ENCODE measurements at places on chromosomes 6 and 20.
A peak's percentile ranks its signal among the peaks of the same experiment; 100 is the strongest.

- DNase-seq: no peak
Observed at GRCh38 chr20:8545212-8545611, 413.1 kb downstream of the PLCB1 start.

DNA sequence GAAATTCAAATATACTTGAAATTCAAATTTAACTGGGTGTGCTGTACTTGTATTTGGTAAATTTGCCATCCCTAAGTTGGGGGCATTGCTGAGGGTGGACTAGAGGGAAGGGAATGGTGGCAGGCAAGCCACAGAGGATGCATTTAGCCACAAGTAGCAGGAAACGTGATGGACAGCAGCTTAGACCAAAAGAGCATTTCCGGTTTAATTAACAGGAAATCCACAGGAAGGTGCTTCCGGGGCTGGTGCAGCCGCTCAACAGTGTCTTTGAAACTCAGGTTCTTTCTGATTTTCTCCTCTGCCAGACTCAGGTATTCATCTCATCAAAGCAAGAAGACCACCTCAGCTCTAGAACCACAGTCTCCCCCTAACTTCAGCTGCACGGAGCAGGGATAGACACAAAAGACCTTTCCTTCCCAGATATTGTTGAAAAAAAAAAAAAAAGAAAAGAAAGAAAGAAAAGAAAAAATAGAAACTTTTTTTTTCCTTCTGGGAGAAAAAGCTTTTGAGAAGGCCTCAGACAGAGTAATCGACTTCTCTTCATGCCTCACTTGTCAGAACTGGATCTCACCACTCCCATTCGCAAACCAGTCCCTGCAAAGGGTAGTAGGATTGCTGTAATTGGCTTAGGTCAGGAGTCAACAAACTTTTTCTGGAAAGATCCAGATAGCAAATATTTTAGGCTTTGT, 8.0 kb upstream of the BCAS1 start:
- no peak for DNase-seq

DNA sequence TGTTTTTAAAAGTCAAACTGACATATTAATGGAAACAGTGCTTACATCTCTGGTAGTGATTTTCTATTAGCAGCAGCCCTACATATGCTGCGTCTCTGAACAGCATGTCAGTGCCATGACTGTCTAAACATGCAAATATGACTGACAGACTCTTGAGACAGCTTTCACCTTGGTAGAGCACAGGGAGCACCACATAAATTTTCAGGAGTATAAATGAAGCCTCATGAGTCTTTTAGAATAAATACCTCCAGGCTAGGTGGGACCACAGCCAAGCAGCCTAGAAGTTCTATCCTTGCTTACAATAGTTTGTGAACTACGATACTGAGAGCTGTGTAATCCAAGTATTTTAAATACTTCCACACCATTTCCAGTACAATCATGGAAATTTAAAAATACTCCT, 410.7 kb upstream of the RUNX2 start:
- DNase-seq: no peak

GRCh38 chr6:127956260-127956888, 55.5 kb upstream of the THEMIS start:
- DNase-seq: no peak

GRCh38 chr6:153435787-153436186, 304.7 kb upstream of the RGS17 start:
- DNase-seq: no peak

DNA sequence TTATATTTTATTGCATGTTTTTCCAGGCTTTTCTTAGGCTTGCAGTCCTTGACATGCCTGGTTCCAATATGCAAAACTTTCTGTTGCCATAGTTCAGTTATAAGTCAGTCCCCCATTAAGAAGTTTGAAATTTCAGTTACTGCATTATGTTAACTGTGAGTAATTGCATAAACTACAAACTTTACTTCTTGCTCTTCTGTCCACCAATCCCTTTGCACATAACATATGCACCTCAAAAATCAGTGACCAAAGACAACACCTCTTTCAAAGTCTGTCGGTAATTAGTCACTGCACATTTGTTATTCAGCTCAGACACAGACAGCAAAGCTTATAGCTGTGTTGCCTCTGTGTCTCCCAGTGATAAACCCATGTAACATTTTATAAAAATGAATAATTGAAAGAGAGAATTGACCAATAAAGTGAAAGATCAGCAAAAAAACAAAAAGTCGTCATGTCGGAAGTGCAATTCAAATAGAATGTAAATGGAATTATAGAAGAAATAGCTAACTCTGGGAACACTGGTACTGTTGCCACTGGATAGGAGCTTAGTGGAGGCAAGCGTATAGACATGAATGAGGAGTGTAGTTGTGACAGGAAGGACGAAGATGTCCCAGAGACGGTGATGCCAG, 50.3 kb upstream of the BTBD3 start:
- DNase-seq: no peak

- DNase-seq: no peak
Observed at GRCh38 chr6:51913265-51913664, 174.1 kb downstream of the PKHD1 start.

DNA sequence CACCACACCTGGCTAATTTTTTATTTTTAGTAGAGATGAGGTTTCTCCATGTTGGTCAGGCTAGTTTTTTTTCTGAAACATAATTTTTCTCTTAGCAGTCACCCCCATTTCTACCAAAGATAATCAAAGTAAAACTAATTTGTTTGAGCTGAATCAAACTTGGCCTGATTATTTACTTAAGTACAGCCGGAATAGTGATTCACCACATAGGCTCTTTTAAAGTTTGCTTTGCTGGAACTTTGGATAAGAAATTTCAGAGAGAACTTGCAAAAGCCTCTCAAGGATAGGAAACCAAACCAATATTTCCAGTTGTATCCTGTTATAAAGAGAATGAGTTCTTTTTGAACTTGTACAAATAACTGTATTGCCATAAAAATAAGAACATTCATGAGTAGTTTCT, 105.0 kb upstream of the SYNCRIP start:
- no peak for DNase-seq

- DNase-seq: no peak
Observed at GRCh38 chr20:14790190-14790589, 452.8 kb upstream of the FLRT3 start.

GRCh38 chr6:166636191-166636933, 9.3 kb upstream of the RPS6KA2 start:
- DNase-seq: no peak

DNA sequence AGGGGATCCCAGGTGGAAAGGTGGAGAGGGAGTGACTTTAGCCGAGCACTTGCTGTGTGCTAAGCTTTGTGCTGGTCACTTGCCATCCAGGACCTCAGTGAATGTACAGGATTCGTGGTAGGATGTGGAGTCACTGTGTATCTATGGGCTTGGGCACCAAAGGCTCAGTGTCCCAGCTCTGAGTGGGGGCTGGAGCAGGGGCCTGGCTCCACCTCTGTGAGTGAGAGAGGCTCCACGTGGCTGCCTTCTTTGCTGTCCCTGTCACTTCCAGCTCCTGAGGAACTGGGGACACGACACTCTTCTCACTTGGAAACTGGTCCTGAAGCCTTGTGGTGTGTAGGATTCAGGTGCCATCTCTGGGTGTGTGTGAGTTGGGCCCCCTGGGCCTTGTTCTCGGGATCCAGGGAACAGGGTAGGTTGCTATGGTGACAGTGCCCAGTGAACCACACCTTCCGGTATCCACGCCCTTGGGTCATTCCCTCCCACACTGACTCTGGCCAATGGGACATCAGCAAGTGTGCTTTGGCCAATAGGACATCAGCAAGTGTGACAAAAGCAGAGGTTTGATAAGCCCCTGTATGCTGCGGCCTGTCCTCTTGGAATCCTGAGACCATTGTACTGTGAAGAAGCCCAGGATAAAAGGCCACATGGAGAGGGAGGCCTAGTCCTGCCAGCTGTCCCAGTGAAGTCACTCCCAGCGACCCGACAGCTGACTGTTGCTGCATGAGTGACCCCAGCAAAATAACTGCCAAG, 87.7 kb downstream of the CDH22 start:
- no peak for DNase-seq

GRCh38 chr6:122755901-122756300, 23.6 kb upstream of the FABP7 start:
- peak; percentile 37 for DNase-seq

DNA sequence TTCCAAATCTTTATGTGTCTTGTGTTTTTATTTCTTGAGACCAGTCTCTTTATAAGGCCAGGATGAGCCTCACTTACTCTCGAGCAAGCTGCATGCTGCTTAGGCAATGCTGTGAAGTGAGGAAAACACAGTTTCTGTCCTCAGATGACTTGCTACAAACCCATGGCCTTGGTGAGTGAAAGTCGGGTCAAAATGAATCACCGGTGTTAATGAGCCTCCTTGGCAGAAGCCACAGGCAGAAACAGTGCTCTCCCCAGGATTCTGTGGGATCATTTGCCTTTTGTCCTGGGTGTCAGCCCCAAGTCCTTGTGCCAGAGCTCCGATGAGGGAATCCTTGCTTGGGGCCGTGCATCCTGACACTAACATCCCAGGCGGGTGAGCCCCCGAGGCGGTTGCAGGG, 482.5 kb downstream of the QKI start:
- DNase-seq: no peak

DNA sequence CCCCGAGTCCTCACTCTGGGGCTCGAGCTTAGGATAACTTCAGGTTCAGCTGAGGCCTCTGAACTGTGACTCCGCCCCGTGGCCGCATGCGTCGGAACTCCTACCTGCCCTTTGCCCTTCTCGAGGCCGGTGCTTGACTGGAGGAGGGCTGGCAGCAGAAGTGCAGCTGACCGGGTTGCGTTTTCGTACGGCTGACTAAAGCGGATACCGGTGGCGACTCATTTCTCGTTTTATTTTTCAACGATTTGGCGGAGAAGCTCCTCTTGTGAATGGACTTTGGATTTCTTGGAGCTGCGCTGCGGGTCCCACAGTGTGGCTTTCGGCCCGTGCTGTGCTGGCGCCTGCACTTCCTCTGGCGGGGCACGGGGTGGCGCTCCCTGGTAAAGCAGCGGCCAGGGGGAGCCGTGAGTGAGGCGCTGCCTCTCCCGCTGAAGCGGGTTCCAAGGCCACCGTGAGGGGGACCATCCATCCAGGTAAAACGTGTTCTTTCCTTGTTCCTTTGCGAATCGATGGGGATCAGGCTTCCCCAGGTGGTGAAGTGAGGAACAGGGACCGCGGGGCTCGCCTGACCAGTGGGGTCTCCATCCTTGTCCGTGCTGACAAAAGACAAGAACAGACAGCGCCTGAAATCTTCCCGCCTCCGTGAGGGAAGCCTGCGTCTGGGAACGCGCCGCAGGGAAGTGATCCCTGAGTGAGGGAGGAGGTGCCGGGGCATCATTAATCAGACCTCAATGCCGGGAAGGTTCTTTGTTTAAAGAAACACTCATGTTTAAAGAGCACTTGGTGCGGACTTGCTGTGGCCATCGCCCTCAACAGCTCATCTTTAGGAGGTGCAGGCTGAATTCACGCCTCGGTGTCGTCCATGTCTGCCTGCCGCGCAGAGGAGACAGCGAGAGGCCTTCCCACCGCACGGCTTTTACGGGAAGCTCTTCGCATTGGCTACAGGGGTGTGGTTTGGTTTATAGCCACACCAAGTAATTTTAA, 38.8 kb downstream of the ERMARD start:
- DNase-seq: peak; percentile 58

DNA sequence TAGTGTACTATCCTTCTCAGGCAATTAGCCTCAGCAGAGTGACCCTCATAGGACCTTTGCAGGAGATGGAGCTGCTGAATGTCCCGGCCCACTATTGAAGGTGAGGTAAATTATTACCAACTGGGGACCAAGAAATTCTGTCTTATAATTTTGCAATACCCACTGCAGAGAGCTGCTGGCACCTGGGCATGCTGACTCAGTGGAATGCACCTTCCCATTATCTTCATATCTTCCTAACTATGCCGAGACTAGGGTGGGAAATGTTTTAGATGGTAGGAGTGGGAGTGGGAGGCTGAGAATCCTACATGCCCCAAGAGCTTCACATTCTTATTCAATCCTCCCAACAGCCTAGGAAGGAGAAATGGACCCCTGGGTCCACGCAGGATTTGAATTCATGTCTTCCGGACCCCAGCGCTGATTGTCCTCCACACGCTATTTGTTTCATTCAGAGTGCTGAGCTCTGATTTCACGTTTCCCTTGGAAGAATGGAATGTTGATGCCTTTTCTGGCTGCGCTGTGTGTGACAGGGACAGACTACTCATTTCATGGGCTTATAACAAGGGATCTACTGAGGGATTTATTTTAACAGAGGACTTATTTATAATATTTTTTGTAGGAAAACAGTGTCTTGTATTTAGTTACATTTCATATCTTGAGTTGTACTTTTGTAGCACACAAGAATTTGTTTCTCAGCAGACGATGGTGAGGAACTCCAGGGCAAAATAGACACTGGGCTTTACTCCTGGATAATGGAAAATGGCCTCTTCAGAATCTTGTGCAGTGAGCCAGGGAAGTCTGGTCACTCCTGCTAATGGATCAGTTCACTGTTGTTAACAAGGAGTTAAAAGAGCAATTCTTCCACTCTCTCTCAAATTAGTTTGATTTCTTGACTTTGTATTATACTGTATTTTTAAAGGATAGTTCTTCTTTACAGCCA, 66.4 kb downstream of the FYN start:
- no peak for DNase-seq

- no peak for DNase-seq
Observed at GRCh38 chr6:24079076-24079475, 46.9 kb upstream of the NRSN1 start.

- no peak for DNase-seq
Observed at GRCh38 chr6:147418523-147418922, 90.0 kb upstream of the SAMD5 start.

DNA sequence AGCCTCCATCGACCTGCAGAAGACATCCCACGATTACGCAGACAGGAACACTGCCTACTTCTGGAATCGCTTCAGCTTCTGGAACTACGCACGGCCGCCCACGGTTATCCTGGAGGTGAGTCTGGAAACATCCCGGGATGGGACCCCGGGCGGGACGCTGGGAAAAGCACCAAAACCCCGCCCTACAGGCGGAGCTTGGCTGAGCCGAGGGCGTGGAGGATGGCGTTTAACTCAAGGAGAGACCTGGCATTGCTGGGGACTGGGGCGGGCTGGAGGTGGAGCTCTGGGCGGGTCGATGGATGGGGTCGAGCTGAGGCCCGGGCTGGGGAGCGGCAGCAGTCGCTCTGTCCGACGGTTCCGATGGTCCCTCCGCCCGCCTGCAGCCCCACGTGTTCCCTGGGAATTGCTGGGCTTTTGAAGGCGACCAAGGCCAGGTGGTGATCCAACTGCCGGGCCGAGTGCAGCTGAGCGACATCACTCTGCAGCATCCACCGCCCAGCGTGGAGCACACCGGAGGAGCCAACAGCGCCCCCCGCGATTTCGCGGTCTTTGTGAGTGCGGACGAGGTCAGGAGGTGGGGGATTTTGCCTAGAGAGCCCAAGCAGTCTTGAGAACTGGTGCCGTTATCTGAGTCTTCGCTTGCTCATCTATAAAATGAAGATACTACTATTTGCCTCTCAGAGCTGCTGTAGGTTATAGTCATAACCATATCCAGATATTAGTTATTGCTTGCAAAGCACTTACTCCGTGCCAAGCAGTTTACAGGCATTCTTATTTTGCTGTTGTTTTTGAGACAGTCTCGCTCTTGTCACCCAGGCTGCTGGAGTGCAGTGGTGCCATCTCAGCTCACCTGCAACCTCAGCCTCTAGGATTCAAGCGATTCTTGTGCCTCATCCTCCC, 3.8 kb downstream of the SPAG4 start:
- peak; percentile 86 for DNase-seq

All from T1000 (cell line).